Right lobe of liver (tissue), 6 donors: ENCODE measurements at places on chromosomes 2 and 18. TPM values are rescaled to one million over a fixed set of nuclear protein-coding genes. Genes with fewer than 3 reads are reported as not detected.

- no peak for DNase-seq
Observed at GRCh38 chr2:127080938-127081755, 25.8 kb downstream of the BIN1 start.

- DNase-seq, result no peak
Observed at GRCh38 chr18:61001138-61001537, 332.1 kb upstream of the CDH20 start.

- DNase-seq, result no peak
Observed at GRCh38 chr18:63106727-63107126, 212.8 kb downstream of the BCL2 start.

DNA sequence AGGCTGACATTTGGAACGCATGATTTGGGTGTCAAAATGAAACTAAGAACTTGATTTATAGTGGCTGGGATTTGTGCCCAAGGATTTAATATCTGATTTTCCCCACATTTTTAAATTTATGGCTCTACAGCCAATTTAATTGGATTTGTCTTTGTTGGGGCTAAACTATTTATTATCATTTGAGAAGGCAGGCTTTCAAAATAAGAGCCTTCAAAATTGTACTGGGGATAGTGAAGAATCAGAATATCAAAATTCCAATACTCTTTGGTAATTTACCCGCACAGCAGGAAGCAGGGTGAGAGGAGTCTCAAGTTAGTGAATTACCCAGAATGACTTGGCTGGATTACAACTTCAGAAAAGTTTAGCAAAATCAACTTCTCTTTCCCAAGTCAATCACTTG, 278.1 kb downstream of the LRATD1 start:
- no peak for DNase-seq

The CRYGC gene
- total RNA-seq, result not detected

The C2orf80 gene
- total RNA-seq, result not detected

The SCN2A gene
- total RNA-seq, result 0.27 TPM

The AQP12B gene
- total RNA-seq, result not detected

The ZRANB3 gene
- 3.3 TPM for total RNA-seq
